ENCODE measurements at places on chromosomes 3 and 15.

- no peak for DNase-seq
Observed at GRCh38 chr3:23527326-23527725, 278.4 kb upstream of the UBE2E1 start.

DNA sequence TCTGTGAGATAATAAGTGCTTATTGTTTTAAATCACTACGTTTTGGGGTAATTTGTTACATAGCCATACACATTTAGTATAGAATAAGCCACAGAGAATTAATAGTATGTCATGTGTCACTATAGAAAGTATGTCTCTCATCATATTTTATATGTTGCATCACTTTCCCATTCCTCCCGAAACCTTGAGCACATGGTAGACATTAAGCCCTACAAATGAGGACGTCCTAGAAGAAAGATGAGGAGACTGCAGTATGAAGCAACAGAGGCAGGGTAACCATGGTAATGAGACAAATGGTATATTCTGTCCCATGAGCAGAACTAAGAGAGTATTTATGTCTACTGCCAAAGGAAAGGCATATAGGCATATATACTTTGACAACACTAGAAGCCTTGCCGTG, 720.2 kb downstream of the ROBO1 start:
- no peak for DNase-seq

- no peak for DNase-seq
Observed at GRCh38 chr15:30865257-30865656, 38.5 kb upstream of the FAN1 start.

DNA sequence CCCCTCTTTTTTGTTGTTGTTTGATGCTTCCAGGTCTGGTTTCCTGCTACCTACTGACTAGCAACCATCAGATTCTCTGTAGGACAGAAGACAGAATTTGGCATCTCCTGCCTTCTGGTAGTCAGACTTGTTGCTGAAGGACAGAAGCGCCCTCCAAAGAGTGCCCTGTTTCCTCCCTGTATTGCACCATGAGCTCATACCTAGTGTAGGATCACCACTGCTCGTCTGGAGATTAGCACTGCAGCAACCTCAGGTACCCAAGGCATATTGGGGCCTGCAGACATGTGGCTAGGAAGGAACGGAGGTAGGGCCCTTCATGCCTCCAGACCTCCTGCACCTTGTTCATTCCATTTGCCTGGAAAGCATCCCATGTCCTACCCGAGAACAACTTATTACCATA, 78.1 kb downstream of the NPTN start:
- DNase-seq: no peak

DNA sequence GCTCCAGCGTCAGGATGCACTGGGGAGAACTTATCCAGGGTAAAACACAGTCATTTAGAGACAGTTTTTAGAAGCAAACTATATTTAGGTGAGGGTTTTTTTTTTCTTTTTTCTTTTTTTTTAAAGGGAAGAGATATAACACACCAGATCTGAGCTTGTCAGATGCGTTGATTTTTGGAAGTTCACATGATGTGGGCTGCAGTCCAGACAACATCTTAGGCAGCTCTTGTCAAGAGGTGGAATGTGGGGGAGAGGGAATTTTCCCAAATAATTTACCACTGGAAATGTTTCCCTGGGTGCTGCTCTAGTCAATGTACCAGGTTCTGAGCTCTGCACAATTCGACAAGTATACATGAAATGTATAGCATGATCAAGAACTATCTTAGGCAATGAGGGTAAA, 93.3 kb downstream of the OXNAD1 start:
- no peak for DNase-seq

GRCh38 chr3:34285827-34286188, 487.4 kb downstream of the PDCD6IP start:
- no peak for DNase-seq

GRCh38 chr15:64634576-64635498, 140.6 kb downstream of the RBPMS2 start:
- no peak for DNase-seq

DNA sequence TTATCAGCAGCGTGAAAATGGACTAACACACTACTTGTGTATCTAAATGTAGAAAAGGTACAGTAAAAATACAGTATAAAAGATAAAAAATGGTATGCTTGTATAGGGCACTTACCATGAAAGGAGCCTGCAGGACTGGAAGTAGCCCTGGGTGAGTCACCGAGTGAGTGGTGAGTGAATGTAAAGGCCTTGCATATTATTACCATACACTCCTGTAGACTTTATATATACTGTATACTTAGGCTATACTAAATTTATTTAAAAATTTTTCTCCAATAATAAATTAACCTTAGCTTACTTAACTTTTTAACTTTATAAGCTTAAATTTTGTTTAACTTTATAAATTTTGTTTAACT, 67.2 kb upstream of the TSPAN3 start:
- DNase-seq: no peak

DNA sequence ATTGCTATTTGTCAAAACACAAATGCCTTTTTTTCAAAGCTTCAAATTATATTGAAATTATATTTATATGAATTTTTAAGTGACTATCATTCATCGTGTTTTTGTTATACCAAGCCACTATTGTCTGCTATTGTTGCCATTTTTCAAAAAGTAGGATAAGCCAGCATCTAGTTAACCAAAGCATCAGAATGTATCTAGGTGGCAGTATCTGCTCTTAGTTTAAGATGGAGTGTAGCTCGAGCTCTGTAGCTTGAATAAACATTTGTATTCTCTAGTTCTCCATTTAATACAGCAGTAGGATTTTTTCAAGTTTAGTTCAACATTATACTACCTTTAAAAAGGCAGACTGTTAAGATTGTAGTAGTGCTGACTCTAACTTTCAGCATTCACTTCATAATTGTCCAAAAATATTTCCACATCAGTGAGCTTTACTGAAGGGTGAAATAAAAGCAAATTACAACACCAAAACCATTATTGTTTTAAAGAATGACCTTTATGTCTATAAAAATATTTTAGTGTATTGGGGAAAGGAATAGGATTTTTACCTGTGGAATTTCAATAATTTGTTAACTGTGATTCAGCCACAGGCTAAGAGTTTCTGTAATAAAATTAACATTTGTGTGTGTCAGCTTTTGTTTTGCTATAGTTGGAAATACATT, 19.6 kb upstream of the C15orf61 start:
- DNase-seq: no peak
